Gastroesophageal sphincter (tissue), 4 donors: ENCODE measurements at places on chromosomes 16 and 17. TPM values are rescaled to one million over a fixed set of nuclear protein-coding genes. Genes with fewer than 3 reads are reported as not detected.

Gene UTS2R
- not detected for total RNA-seq

DNA sequence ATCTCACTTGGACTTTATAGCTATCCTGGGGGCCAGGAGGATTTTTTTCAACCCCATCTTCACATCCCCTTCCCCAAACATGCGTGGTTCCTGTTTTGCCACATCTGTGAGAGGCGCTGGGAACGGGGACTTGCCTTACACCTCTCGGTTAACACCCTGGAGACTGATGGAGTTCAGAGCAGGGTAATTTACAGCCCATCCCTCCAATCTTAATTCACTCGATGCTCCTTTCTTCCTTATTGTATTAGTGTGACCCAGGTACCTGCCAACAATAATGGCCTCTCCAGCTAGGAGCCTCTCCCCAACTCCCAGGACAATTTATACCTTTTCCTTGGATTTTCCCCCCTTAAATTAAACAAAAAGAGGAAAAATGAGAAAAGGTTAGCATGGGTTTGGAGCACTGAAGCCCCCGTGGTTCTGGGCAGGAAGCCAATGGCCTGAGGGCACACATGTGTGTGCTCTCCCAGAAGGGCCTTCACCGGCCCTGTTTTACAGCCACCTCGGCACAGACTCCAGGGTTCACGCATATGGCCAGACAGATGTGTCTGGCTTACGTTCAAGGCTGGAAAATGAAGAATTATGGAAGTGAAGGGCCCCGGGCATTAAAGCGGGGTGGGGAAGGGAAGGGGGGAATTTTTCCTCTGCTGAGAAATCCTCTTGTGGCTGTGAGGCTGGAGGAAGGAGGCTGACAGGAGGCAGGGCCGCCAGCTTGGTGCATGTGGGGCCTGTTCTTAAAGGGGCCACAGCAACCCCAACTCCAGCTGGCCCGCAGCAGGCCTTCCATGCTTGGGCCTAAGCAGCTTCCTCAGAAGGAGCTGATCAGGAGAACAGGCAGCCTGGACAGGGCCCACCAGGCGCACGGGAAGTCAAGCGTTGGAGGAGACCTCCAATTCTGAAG lies 21.4 kb downstream of the HIC1 start:
- no peak for ATAC-seq

Gene SCGB1C2
- not detected for total RNA-seq

Gene NXPH3
- total RNA-seq, result 25.1 TPM

DNA sequence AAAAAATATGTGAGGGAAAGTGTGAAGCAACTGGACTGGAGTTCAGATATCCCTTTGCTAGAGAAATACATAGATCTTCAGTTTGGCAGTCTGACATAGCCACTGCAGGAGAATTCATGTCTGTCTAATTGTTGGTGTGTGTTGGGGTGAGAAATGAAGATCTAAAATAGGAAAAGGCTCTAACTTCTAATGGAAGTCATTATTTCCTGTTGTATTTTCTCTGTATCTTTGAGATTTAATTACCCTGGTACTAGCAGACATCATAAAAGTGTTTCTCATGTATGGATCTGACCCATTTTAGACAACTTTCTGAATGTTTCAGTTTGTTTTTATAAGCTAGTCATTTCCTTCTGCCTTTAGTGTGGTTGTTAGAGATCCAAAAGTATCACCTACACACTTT lies 128.3 kb downstream of the NLK start:
- ATAC-seq, result no peak

GRCh38 chr17:66492080-66492479 lies 189.7 kb downstream of the PRKCA start:
- no peak for ATAC-seq

Gene EPOP
- total RNA-seq, result 3.5 TPM

GRCh38 chr17:33152783-33153182 lies 140.3 kb downstream of the ASIC2 start:
- ATAC-seq, result no peak

Gene CCL4L2
- total RNA-seq, result not detected

DNA sequence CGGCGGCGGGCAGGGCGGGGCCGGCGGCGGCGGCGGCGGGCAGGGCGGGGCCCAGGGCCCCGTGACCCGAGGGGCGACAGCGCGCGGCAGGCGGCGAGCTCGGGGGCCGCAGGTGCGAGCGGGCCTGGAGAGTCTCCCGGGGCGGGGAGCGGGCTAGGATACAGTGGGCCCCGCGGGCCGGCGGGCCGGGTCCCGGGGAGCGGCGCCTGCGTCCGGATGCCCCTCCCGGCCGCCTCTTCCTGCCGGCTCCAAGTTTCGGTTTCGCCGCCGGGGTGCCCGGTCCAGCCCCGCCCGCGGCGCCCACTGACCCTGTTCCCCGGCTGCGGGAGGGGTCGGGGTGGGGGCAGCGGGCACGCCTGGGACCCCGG lies at the start of gene RNF213:
Gene RNF213, plus strand, starts transcription at position 62 of the 368 bp plus-strand sequence. CDS start 2,830 bp downstream, outside the sequence.
- peak; percentile 61 for ATAC-seq

- no peak for ATAC-seq
Measured at GRCh38 chr17:16328997-16329396, 24.3 kb downstream of the CENPV start.

Gene NPIPA7
- 2.7 TPM for total RNA-seq

GRCh38 chr17:34728771-34729310 lies 149.5 kb downstream of the TMEM132E start:
- ATAC-seq, result no peak

Gene RHOT1
- 34.4 TPM for total RNA-seq

GRCh38 chr16:74700438-74701225 lies at the start of gene MLKL:
TSS of gene MLKL (minus strand) at chr16:74700862. CDS start at chr16:74695757, 5,105 bp downstream.
- peak; percentile 77 for ATAC-seq

Gene PERCC1
- total RNA-seq, result not detected
